ENCODE measurements at places on chromosomes 11 and 22.

DNA sequence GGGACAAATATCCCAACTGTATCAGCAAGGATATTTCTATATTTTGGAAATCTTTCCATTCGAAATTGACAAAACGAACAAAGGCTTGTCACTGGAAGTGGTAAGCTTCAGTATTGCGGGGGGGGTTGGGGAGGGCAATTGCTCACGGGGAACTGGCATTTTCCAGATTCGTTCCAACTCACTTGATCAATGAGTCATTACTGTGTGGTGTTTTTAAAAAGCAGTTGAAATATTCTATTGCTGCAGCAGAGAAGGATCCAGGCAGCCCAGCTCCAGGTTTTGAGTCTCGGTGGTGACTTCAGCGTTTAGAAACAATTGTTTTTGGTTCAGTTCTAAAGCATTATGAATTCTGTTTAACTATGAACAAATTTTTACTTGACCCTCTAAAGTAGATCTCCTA lies 33.8 kb upstream of the FBLN1 start:
- DNase-seq = no peak

DNA sequence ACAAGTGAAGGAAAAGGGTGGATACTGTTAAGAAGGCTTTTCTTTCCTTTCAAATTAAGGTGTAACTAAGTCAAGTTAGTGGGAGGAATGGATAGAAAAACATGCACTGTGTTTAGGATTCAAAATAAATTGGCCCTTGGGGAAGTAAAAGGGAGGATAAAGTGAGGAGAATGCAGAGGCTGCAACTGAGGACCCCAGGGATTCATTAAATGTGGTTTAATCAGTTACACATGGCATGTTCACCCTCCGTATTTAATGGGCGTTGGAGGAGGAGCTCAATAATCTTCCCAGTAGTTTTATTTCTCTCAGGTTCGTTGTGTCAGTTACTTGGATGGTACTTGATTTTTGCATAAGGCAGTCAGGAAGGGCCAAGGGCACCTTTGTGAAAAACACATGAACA lies 966.3 kb downstream of the JRKL start:
- no peak for DNase-seq

GRCh38 chr11:70297341-70297740 lies 26.9 kb downstream of the PPFIA1 start:
- DNase-seq = no peak

GRCh38 chr11:95716266-95716665 lies 73.3 kb downstream of the FAM76B start:
- DNase-seq = no peak

- DNase-seq = no peak
Observed at GRCh38 chr11:128525411-128526243, 61.7 kb downstream of the ETS1 start.

- DNase-seq = no peak
Observed at GRCh38 chr11:95788921-95789505, 569 bp downstream of the FAM76B start.

DNA sequence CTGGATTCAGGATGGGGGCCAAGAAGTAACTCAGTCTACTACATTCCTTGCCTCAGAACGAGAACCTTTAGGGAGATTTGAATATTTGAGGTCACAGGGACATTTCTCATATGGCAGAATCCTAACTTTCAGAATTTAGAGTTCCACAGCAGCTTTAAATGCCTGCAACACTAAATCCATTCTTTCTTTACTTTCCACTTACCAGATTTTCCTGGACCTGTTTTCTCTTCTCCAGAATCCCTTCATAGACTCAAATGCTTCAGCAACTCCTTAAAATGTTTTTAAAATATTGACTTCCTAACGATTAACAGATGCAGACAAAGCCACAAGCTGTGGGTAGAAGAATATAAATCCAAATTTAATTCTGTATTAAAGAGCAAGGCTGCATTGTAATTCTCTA lies 63.1 kb downstream of the PRSS23 start:
- no peak for DNase-seq

DNA sequence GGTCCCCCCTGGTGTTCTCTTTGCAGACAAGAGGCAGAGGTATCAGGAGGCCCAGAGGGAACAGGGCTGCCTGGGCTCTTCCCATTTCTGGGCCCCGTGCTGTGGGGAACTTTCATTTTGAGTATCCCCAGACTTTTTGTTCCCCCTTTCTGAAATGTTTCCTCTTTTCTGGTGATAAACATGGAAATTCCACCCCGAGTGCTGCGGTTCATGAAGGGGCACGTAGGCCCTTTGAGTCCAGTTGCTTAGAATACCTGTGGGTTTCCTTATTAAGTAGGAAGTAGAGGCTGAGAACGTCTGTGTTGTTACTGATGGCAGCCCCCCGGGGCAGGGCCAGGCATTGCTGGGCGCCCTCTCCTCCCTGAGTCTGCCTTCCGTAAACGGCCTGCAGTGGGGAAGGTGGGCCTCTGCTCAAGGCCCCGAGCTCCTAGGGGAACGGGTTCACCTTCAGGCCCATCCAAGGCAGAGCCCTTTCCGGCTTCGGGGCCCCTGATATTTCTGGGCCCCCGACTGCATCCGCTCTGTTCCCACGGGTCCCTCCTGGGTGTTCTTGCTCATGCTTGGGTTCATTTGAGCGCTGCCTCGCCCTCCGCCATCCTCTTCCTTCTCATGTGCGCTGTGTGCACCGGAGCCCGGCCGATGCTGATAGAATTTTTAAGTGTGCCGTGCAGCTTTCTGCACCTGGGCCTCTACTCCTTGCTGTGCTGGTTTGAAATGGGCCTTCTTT lies 12.0 kb downstream of the TBC1D22A start:
- DNase-seq = peak; percentile 68

DNA sequence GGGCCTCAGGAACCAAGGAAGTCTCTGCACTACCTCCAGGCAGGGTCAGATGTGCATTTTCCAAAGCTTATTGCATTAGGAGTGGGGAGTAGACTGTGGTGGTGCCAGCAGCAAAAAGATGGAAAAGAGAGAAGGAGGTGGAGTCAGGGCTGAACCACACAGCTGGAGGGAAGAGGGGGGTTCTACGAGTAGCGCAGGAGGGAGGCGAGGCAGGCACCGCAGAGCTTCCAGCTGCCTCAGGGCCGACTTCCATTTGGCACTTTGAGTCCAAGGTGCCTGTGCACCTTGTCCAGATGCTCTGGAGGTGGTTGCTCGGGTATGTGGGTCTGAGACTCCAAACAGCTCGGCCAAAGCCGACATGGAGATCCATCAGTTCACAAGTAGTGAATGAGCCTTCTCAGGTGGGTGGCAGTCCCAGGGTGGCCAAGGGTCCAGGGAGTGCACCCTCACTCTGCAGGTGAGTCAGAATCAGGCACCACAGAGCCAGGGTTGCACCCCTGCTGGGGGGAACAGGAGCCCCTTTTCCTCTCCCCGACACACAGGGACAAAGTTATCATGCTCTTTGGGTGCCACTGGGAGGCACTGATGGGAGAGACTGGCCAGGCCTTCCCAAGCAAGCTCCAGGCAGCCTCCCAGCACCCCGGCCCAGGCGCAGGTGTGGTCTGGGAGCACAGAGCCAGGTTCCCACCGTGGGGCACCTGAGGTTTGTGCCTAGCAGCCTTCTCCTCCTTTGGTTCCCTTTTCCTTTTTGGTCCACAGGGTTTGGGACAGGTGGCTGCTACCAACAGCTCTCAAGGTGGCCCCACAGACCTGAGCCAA lies 30.2 kb downstream of the GGT5 start:
- no peak for DNase-seq

DNA sequence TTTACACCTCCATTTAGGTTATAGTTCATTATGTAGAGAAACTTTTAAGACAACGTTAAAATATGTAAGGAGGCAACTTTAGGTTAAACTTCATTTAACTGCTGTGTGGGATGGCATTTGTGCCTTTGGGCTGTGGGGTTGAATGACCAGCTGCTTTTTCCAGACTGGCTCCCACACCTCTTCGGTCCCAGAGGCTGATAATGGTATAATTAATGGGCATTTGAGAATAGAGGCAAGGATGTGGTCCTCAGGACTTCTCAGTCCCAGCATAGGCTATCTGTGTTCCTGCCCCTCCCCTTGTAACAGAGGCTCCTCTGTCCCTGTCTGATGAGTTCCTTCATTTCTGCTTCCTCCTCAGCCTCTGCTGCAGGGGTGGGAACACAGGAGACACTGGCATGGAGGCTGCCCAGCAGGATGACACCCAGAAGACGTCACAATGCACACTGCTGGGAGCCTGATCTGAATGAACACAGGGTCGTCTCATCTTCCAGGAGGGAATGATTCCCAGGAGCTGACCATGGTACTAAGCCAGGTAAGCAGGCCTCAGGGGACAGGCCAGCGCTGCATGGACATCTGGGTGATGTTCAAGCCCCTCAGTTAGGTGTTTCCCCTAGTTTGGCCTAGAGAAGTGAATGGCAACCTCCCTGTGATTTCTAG lies 17.1 kb upstream of the GNAZ start:
- no peak for DNase-seq

- no peak for DNase-seq
Observed at GRCh38 chr11:2542406-2542805, 97.6 kb downstream of the KCNQ1 start.

- DNase-seq = no peak
Observed at GRCh38 chr11:47905358-47906059, 57.4 kb upstream of the NUP160 start.

GRCh38 chr11:1102221-1102971 lies 27.7 kb downstream of the MUC2 start:
- no peak for DNase-seq

DNA sequence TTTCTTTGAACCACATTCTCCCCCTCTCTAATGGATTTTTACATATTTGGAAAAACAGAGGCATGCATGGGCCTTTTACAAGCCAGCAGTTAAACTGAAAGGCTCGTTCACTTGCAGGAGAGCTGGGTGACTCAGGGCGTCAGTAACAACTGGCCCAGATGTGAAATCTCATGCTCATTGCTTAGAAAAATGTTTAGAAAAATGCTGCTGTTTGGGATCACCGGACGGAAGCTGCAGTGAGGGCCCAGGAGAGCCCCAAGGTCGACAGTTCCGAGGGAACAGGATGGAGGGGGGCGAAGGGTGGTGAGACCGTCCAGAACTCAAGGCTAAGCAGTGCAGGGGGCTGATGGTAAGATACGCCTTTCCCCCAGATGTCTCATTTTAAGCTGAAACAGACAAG lies 41.7 kb upstream of the SMTN start:
- no peak for DNase-seq

DNA sequence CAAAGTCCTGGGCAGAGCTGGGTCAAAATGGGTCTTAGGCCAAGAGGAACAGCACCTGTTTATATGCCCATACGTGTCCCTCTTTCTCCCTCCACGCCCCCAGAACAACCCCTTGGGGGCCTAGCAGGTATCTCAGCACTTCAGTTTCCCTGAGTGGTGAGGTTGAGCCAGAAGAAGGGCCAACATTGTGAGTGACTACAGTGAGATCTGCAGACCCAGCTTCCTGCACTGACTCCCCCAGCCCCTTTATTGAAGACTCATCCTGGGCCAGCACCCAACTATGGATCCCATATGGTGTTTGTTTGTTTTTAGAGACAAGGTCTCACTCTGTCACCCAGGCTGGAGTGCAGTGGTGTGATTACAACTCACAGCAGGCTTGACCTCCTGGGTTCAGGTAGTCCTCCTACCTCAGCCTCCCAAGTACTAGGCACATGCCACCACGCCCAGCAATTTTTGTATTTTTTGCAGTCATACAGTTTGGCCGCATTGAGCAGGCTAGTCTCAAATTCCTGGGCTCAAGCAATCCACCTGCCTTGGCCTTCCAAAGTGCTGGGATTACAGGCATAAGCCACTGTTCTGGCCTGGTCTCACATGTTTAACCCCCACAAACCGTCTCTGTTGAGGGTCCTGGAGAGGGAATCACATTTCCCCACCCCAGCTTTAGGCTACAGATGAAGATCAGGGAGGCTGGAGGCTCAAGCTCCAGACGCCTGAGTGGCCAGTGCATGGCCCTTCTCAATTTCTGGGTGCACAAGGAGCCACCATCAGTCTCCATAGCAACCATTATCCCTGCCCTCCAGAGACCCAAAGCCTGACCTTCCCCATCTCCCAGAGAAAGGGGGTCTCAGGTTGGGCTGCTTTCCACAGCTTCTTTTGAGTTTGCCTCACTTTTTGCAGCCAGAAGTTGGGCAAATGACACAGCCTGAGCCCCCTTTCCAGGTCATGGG lies 1.7 kb upstream of the LARGE2 start:
- DNase-seq = no peak

DNA sequence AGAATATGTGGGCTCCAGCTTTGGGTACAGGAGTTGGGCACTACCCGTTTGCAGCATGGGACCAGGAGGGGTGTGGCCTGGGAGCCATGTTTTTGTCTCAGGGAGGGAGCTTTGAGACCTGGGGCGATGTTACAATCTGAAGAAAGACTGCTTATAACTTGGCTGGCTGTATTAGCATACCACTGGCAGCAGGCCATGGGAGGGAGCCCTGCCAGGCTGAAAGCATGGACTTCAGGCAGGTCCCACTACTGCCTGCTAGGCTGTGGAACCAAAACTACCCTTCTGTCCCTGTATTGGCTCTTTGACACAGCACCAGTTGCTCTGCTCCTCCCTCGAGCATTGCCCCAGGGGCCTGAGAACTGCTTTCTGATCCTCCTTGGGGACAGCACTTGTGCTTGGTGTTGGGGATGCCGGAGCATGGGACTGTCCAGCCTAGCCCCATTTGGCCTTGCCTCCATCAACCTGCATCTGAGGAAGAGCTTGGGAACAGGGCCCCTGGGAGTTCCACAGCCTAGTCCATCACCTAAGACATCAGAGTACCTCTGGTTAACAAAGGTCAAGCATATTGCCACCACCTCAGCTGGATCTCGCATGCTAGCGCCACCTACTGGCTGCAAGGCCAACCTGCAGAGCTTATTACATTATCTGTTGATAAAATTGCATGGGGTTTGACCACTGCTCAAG lies 217.4 kb downstream of the SBF2 start:
- peak; percentile 39 for DNase-seq

- DNase-seq = no peak
Observed at GRCh38 chr11:72684236-72684912, 10.2 kb upstream of the PDE2A start.

DNA sequence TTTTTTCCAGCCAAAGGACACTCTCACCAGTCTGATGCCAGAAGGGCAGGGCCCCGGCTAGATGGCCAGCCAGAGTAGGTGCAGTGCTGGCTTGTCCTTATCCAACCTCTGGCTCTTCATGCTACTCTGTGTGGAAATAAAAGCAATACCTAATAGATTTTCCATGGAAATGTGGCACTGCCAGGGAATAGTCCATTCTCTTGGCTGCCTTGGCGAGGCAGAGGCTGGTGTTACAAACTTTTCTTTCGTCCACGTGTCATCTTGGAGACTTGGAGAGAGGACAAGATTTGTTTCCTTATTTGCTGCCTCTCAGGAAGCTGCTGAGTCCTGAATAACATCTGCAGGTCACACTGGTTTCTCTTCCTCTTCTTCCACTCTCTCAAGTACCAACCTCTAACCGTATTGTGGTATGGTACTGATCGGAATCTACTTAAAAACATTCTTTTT lies 17.2 kb upstream of the C1QTNF4 start:
- peak; percentile 52 for DNase-seq

GRCh38 chr11:3859373-3859881 lies 4.0 kb downstream of the STIM1 start:
- no peak for DNase-seq

- no peak for DNase-seq
Observed at GRCh38 chr22:44133161-44133560, 47.6 kb upstream of the PARVG start.

- peak; percentile 45 for DNase-seq
Observed at GRCh38 chr11:45252134-45252856, 33.8 kb downstream of the SYT13 start.

Data from HL-60 (cell line).